ENCODE measurements at places on chromosomes 2 and 18. TPM values are rescaled to one million over a fixed set of nuclear protein-coding genes. Genes with fewer than 3 reads are reported as not detected.

The MAP3K19 gene
- not detected for total RNA-seq

- DNase-seq: no peak
Observed at GRCh38 chr18:79956276-79956675, 4.8 kb upstream of the SLC66A2 start.

DNA sequence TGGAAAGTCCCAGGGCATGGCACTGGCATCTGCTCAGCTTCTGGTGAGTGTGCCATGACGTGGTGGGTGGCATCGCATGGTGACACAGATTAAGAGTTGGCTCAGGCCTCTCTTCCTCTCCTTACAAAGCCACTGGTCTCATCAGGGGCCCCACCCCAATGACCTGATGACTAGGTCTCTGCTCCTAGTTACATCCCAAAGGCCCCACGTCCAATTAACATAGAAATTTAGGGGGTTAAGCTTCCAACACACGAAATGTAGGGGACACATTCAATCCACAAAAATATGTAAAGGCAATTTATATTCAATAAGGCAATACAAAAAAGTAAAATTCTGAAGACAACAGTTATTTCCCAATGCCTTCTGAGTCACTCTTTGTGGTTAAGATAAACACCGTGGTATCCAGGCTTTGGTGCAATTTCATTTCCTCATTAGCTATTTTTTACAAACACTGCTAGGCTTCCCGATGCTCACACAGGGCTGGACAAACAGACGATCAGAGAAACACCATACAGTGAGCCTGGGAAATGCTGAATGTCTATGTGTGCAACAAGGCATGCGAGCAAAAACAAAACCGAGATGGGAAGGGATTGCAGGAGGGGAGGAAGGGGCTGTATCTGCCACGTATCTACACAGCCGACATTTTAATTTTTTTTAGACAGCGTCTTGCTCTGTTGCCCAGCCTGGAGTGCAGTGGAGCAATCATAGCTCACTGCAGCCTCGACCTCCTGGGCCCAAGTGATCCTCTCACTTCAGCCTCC, 67.2 kb downstream of the MBP start:
- no peak for DNase-seq

DNA sequence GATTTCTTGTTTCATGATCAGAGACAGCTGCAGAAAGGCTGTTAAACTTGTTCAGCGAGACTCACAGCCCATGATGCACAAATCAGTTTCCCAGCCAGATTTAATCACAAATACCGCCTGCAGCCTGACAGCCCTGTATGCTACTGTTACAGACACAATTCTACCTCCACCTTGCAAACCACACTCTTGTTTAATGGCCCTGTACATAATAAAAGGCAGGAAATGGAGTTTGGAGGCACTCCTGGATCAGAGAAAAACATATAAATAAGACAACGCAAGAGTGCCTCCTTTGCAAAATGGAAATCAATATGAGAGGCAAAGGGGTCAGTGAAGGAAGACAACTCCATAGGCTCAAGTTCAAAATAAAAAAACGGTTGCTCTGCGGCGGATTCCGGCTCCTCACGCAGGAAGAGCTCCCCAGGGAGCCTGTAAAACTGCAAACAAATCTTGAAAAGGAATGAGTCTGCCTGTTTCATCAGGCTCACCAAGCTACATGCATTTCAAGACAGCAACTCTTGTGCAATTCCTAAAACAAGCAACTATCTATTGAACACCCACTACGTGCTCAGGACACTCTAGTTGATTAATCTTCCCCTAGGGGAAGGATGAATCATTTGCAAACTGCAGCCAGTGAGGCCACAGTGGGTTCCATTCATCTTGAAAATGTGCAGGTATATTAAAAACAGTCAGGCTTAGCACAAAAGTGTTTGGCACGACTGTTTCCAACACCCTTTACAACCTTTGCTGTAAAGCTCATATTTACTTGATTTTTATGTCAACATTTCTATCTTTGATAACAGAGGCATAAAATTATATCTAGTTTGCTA, 37.5 kb downstream of the TBC1D8 start:
- DNase-seq: no peak

DNA sequence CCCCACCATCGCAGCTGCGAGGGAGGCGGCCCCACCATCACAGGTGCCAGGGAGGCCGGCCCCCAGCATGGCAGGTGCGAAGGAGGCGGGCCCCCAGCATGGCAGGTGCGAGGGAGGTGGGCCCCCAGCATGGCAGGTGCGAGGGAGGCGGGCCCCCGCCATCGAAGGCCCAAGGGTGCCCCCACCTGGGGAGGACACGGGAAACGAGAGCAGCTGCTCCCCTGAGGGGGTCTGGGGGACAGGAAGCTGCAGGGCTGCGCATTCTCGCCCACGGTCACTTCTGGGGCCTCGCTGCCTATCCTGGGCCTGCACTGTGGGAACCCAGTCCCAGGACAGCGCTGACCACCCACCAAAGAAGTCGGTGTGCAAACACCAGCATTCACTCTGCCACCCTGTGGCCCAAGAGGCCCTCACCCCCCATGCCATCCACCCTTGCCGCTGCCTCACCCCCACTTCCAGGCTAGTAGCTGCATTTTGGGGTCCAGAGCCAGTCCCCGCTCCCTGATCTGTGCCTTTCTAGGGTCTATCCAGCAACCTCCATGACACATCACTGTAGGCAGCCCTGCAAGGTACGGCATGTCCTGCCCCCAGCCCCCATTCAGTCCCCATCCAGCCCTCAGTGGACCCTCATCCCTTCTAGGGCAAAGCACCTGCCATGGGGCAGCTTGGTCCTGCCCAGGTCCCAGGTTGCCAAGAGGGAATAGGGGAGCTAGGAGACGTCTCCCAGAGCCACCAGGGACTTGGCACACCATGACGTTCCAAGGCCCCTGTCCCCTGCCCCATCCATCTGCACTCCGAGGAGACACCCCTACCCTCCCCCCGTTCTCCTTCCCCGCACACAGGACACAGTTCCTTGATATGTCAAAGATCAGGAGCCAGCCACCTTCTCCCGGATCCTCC, 24.0 kb upstream of the GPC1 start:
- DNase-seq: no peak

DNA sequence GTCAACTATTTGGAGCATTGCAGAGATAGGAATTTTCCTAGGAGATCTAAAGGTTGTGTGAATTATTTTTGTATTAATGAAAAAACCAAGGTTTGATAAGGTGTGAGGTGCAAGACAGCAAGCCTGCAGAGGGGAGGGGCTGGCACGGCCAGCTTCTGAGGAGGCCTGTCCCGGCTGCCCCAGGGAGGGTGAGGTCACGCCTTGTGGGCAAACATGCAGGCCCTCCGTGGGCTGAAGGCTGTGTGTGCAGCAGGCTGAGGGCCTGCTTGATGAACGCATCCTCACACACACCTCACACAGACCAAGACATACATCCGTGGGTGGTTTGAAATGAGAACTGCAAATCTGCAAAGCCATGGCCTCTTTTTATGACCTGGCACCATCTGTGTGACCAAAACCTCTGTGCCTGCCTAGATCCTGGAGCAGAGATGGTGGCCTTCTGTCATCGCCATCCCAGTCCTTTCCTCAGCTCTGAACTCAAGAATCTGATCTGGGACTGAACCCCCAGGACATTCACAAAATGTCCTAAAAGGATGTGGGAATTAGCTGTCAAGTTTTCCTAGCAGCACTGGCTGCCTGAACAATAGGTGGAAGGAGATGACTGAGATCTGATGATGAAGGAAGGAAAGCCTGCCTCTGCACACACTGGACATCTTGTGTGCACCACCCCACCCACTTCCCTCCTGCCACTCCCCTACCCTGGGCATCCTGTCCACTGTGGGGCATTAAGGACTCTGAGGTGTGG, 102.4 kb upstream of the MGAT4A start:
- DNase-seq: peak; percentile 77

DNA sequence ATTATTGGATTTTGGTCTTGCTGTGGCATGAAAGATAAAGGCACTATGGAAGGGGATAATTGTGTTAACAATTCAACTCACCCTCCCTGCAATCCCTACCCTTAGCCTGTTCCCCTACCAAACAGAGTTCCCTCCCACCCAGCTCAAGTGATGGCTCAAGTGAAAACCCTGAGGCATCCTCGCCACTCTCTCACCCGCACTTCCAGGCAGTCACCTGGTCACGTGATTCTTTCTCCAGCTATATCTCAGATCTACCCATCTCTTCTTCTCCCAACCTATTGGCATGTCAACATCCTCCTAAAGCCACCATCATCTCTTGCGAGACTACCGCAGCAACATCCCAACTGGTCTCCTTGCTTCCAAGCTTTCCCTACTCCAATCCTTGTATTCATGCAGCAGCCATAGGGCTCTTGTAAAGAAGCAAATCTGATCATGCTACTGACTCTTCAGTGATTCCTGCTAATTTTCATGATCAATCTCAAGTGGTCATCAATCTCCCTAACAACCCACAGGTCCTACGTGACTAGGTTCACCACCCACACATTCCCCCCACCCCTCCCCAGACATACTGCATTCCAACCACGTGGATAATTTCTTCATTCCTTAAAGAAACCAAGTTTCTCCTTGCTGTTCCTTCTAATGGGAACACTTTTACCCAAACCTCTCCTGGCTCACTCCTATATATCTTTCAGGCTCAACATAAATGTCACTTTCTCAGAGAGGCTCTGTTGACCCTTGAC, 66.7 kb downstream of the MBD2 start:
- no peak for DNase-seq

- no peak for DNase-seq
Observed at GRCh38 chr2:222087998-222088397, 210.8 kb downstream of the PAX3 start.

The MROH2A gene
- total RNA-seq: not detected

DNA sequence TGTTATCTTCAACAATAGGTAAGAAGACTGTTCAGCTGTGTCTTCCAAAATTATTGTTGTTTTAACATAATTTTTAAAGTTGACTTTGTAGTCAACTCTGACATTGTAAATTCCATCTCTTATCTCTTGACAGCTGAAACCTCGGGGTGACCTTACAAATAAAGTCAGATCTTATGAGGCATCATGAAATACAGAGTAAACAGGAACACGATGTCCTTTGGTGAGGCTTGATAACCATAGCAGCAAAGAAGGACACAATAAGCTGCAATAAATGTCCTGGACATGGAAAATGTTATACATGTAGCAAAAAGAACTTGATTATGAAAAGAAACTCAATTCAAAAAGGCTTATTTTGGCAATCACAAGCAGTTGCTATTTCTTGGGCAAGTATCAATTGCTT, 618.9 kb upstream of the SLC39A10 start:
- no peak for DNase-seq

DNA sequence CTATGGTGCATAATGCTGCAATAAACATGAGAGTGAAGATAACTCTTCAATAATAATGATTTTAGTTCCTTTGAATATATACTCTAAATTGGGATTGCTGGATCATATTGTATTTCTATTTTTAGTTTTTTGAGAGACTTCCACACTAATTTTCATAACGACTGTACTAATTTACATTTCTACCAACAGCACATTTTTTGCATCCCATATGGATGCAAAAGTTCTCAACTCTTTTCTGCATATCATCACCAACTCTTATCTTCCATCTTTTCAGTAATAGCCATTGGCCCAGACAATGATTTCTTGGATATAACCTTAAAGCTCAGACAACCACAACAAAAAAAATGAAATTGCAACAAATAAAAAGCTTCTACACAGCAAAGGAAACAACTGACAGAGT, 1082.4 kb downstream of the CNTNAP5 start:
- no peak for DNase-seq

DNA sequence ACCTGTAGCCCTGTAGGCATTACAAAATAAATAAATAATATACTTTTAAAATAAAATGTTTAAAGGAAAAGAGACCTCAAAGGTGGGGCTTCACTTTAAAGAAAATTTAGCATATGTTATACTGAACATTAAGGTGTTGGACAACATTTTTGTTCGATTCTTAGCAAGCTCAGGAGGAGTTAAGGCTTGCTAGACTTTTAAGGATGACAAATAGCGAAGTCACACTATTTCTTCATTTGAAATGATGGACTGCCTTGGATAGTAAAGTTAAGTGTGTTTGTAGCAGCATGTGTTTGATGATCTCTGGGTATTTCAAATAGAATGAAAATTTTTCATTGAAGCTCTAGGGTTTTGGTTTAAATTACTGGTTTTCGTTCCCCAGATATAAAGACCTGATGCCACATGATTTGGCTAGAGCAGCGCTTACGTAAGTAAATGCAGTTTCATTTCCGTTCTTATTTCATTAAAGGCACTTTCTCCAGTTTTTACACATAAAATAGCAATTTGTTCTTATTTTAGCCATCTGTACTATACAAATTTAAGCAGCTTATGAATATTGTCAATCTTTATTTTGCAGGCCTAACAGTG, 24.9 kb downstream of the HADHB start:
- DNase-seq: no peak

The OTX1 gene
- total RNA-seq: under 0.01 TPM

GRCh38 chr18:48994044-48994651, 43.4 kb upstream of the SMAD7 start:
- no peak for DNase-seq

The ELOA2 gene
- total RNA-seq: not detected

GRCh38 chr2:8586457-8587051, 95.3 kb upstream of the ID2 start:
- no peak for DNase-seq

DNA sequence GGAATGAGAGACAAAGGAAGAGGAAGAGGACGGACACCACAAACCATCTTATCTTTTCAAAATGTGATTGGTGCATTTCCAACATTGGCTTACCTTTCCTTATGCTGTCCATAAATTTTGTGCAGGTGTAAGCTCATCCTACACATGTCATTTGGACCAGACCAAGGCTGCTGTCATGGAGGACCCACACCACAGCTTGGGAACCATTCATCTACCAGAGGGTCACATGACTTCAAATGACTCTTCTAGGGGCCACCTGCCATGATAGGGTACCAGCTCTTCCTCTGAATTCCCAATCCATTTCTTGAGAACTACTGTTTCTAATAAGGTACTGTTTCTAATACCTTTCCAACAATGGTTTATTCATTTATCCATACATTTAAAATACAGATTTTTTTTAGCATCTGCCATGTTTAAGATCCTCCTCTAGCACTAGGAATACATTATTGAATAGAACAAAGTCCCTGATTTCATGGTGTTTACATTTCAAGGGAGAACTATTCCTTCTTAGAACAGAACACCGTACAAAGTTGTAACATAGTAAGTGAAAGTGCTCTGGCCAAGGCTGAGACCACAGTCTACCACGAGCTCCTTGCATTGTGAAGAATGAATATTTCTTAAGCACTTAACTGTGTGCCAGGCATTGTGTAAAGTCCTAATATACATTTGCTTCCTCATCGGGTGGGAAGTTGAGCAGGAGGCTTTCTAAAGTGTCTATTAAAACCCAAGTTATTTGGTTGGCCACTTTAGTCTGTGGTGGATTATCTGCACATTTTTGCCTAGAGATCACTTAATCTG, 246.1 kb upstream of the FN1 start:
- DNase-seq: no peak

The VAMP8 gene
- total RNA-seq: 5.9 TPM

Measured in dermis microvascular lymphatic vessel endothelial cell (primary cell).